ENCODE measurements at places on chromosomes 11 and 22.
A peak's percentile ranks its signal among the peaks of the same experiment; 100 is the strongest.

- DNase-seq: no peak
Measured at GRCh38 chr22:26023104-26023775, 146.0 kb upstream of the SEZ6L start.

DNA sequence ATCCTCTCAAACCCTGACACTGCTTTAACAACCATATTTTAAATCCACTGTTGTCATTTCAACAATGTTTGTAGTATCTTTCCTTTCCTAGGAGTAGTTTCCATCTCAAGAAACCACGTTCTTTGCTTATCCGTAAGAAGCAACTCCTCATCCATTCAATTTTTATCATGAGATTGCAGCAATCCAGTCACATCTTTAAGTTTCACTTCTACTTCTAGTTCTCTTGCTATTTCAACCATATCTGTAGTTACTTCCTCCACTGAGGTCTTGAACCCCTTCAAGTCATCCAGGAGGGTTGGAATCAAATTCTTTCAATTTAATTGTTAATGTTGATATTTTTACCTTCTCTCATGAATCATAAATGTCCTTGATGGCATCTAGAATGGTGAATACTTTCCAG lies 22.4 kb downstream of the CCDC82 start:
- no peak for DNase-seq

- no peak for DNase-seq
Measured at GRCh38 chr11:121889186-121889585, 226.8 kb downstream of the BLID start.

DNA sequence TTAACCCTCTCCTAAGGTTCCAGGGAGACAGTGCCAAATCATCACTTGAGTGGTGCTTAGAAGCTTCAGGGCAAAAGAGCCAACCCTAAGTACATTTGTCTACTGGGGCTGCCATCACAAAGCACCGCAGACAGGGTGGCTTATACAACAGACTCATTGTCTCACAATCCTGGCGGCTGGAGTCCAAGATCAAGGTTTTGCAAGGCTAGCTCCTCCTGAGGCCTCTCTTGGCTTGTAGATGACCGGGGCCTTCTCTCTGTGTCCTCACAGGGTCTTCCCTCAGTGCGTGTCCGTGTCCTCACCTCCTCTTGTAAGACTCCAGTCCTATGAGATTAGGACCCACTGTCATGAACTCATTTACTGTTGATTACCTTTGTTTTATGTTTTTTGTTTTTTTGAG lies 34.1 kb upstream of the CD81 start:
- DNase-seq: no peak

DNA sequence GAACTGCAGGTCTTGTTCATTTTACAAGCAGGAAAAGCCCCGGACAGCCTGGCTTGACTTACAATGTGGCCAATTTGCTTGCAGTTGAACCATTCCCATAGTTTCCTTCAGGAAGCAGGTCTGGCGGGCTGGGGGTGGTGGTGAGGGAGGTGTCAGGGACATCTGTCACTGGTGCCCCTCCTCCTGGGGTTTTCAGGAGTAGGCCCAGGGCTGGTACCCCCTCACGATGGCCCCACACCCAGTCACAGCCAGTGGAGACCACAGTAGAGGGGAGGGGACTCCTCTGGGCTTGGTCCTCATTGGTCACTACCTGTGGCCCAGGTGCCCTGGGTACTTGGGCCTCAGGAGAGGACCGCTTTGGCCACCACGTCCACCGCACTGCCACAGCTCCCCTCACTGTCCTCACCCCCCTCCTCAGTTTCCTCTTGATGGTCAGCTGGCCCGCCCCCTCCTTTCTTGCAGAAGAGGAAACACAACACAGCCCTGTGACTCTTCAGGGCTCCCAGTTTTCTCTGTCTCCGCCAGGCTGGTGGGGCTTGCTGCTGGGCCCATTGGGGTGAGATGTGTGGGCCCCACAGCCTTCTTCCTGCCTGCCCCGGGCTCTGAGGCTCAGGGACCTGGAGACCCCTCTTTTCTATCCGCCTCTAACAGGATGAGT lies 39.8 kb upstream of the SHISAL1 start:
- no peak for DNase-seq

GRCh38 chr11:73451896-73452295 lies 75.7 kb downstream of the RELT start:
- DNase-seq: no peak

- DNase-seq: no peak
Measured at GRCh38 chr11:65730461-65730860, 9.9 kb upstream of the RNASEH2C start.

- DNase-seq: no peak
Measured at GRCh38 chr22:45564349-45565030, 61.8 kb downstream of the FBLN1 start.

- DNase-seq: no peak
Measured at GRCh38 chr11:62253999-62254542, 12.0 kb downstream of the SCGB1D2 start.

DNA sequence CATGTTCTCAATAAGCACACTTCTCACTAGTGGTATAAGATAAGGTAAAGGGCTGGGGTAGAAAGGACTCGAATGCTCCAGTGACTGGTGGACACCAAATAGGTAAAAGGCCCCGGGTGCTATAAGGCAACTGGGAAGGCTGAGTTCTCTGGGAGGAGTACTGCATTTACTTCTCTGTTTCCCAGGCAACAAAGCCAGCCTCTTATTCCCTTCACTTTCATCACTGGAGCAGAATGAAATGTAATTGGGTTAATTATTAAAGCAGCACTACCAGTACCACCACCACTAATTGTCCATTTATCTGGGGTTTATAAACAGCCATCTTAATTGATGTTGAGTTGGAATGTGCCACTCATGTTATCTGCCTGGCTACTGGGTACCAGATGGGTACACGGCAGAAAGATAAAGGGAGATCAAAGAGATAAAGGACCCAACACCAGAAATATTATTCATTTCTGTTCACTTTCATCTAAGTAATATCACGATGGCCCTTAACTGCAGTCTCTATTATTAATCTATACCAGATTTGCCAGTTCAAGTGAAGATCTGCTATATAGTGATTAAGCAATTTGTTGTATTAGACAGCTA lies 94.4 kb upstream of the CHRM4 start:
- no peak for DNase-seq

DNA sequence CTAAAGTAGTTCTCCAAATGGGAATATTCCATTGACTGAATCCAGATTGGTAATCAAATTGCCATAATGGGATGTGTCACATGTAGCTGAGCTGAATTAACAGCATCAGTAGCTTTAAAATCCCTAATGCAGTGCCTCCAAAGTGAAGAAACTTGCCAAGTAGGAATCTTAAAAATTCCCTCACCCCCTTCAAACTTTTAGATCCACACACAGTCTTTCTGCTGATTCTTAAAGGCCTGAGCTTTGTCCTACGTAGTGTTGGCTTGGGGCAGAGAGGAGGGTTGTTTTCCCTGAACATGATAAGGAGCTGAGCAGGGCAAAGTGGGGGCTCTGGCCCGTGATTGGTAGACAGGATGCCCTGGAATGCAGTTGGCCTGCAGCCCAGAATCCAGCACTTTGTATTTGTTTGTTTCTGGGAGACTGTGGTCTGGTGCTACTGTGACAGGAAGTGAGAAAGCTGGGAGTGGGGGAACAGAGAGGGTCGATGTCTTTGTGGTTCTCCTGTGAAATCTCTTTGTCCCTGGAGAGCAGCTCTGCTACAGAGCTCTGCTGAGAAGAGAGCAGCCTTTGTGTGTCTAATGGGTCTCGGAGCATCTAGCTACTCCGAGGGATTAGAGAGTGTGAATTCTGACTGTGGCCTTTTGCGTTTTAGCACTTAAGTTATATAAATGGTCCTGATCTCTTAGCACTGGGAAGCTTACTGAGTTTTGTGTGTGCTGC lies 16.9 kb downstream of the CTNND1 start:
- DNase-seq: peak; percentile 90

- no peak for DNase-seq
Measured at GRCh38 chr11:68784653-68785052, 33.3 kb upstream of the TESMIN start.

GRCh38 chr11:117960406-117960805 lies 25.8 kb upstream of the IL10RA start:
- no peak for DNase-seq

- DNase-seq: no peak
Measured at GRCh38 chr11:14969901-14970323, 2.2 kb downstream of the CALCA start.

- no peak for DNase-seq
Measured at GRCh38 chr11:116893906-116894305, 56.5 kb upstream of the APOA1 start.

DNA sequence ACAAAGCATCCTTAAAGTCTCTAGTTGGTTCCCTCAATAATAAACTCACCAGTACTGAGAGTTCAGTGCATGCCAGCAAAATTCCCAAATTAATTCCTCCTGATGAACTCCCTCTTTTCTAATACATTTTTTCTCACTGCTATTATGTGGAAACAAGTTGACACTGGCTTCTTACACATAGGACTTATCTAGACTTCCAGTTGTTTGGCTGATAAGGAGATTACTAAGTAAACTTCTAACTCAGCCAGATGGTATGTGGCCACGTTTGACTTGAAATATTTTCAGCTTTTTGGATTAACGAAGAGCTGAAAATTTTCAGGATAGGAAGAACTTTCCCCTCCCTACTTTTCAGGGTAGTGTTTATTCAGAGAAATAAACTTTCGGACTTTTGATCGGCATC lies 1154.2 kb upstream of the TENM4 start:
- no peak for DNase-seq

GRCh38 chr11:77207618-77208313 lies 79.7 kb downstream of the MYO7A start:
- DNase-seq: no peak

GRCh38 chr11:44766112-44766971 lies 39.6 kb downstream of the TSPAN18 start:
- DNase-seq: peak; percentile 54

DNA sequence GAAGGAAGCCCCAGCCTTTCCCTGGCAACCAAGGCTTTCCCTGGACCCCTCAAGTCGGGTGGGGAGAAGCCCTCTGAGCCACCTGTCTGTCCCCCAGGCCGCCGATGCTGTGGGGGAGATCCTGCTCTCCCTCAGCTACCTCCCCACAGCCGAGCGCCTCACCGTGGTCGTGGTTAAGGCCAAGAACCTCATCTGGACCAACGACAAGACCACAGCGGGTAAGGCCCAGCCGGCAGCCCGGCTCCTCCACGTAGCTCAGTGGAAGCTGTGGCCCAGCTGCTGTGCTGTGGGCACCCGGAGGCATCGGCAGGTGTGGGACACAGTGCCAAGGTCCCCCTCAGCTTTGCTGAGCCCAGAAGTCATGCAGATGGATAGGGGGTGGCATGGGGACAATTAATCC lies 12.2 kb upstream of the RHOD start:
- no peak for DNase-seq

DNA sequence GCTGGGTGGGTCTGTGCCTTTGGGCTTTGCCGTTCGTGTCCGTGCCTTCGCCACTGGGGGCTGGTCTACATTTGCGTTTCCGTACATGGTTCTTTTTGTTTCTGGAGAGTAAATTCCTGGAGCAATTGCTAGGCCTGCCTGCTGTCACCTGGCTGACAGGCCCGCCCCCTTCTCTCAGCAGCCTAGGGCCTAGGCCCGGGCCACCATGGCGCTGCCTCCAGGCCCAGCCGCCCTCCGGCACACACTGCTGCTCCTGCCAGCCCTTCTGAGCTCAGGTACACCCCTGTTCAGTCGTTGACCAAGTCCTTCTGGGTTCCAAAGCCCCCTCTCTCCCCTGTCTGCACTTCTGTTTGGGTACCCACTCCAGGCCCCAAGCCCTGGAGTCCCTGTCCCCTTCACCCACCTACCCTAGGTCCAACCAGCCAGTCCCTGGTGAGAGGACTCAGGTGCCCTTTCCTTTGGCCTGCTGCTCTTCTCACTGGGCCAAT lies 649 bp downstream of the TMEM25 start:
- DNase-seq: no peak

- no peak for DNase-seq
Measured at GRCh38 chr11:25350899-25351803, 854.3 kb downstream of the LUZP2 start.

DNA sequence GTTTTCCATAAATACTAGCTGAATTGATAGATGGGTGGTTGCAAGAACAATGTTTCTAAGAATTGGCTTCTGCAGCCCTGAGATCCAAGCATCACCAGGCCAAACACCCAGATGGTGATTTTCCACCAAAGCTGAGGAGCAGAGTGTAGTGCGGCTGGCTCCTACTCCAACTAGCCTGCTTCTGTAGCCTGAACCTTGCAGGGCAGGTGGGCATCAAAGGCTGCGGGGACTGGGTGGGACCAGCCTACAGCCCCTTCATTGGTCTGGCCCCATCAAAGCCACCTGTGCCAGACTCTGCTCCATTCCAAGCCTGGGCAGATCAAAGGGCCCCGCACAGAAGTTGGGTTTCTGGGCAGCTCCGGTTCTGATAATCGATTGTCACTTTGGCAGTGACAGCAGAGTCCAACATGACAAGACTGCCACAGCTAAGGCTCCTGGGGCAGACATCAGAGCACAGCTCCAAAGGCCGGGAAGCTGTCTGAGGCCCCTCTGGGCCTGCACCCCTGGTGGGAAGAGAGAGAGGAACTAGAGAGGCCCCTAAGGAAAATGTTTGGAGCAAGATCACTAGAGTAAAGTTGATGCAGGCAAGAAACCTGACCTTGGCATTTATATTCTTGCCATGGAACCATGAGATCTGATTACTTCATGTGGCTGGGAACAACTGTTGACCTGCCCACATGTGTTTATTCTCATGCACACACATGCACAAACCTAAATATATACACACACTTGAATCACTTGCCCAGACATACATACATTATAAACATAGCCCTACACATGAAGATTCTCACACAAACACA lies 582.9 kb downstream of the INSC start:
- no peak for DNase-seq

DNA sequence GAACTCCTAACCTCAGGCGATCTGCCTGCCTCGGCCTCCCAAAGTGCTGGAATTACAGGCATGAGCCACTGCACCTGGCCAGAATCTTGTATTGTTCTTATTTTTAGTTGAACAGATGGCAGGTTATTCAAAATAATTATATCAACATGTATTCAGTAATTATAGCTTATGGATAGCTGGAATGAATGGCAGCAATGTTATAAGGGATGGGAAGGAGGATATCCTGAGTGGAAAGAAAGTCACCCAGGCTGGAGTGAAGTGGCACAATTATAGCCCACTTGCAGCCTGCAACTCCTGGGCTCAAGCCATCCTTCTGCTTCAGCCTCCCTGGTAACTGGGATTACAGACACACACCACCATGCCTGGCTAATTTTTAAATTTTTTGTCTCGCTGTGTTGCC lies 88.1 kb downstream of the MED15 start:
- DNase-seq: no peak

DNA sequence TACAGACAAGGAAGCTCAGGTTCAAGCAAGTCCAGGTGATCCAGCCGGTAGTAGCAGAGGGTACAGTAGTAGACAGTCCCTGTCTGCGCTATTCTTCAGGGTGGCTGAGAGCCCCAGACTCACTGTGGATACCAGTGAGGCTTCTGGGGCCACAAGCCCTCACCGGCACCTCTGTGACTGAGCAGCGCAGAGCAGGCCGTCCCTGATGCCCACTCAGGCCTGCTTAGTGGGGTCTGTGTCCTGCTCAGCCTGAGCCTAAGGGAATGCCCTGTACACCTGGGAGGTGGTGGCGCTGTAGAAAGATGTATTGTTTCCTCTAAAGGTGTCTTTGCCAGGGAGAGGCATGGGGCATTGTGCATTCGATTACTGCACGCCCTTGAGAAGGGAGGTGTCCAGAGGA lies 143.8 kb downstream of the CACNA1I start:
- DNase-seq: no peak

- peak; percentile 26 for DNase-seq
Measured at GRCh38 chr11:61362542-61362875, 335 bp downstream of the TMEM138 start.

- no peak for DNase-seq
Measured at GRCh38 chr11:103928802-103929161, 107.7 kb upstream of the DDI1 start.

- no peak for DNase-seq
Measured at GRCh38 chr22:19622061-19622441, 92.3 kb upstream of the SEPTIN5 start.
